Activated T-cell treated with anti-CD3 and anti-CD28 coated beads for 48 hours (primary cell): ENCODE measurements at places on chromosomes 7 and 10.

DNA sequence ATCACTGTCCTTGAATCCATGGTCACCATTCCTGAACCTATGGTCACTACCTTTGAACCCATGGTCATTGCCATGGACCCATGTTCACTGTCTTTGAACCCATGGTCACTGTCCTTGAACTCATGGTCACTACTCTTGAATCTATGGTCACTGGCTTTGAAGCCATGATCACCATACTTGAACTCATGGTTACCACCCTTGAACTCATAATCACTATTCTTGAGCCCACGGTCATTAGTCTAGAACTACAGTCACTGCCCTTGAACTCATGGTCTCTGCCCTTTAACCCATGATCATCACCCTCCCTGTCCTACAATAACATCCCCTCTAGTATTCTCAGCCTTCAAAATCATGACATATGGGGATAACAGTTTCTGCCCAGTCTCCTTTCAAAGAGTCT is 270.5 kb downstream of the CXCL12 start:
- DNase-seq: no peak

DNA sequence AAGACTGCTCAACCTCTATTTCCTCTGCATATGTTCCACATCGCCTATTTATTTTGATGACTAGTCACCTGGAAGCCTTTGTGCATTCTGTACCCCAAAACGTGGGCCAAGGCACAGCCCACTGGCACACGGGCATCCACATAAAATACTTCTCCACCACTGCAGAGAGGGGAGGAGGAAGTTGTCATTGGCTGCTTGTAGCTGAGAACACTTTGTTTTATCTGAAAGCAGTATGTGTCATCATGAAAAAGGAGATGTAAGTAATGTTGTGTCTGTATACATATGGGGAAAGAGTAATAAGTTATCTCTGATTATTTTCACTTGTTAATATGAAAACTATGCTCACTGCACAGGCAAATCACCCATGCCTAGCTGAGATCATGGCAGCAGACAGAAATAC is 48.2 kb upstream of the AMPH start:
- DNase-seq: no peak

DNA sequence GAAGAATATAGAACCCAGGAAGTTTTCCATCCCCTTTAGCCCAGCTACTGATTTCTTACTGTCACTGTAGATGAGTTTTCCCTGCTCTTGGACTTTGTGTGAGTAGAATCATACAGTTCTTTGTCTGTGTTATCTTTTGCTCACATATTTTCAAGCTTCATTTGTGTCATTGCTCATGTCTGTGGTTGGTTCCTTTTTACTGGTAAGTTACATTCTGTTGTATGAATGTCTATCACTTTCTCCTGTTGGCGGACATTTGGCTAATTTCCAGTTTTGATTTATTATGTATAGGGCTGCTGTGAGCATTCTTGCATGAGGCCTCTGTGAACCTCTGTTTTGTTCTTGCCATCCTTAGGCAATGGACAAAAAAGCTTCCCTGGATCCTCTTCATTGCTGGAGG is 5.3 kb downstream of the GLRX3 start:
- no peak for DNase-seq

- DNase-seq: no peak
These were observed 29.0 kb downstream of the TRIM8 start for GRCh38 chr10:102673236-102673818.

GRCh38 chr10:71614946-71615345 is 104.6 kb downstream of the C10orf105 start:
- DNase-seq: no peak

DNA sequence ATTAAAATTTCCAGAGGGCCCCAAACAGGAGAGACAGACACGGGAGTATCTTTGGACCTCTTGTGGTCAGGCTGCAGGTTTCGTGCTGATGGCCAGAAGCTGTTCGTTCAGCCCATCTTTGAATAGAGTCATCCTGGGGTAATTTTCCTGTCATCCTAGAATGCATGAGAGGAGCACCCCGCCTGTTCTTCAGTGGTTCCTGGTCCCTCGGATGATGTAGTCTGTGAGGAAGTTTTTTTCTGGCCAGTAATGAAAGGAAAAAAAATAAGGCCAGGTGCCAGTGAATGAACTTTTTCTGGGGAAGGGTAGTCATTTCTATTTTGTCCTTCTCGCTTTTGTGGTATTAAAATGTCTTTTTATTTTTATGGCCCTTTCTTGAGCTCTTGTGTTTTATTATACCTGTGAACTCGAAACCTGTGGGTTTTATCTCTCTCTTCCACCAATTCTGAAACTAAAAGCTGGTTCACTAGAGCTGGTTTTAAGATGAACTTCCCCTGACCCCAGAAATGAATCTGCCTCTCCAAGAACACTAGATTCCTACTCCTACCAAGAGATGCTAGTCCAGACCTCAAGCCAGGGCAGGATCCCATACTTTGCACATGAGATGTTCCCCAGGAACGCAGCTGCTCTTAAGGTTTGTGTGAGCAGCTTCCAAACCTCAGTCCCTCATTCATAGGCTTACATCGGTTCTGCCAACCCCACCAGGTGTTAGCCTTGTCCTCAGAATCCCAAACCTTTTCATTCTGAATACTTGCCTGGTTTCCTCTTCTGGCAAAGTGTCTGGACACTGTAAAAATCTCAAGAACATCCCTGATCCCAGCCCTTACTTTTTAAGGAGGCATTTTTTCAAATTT is 15.4 kb upstream of the MEST start:
- DNase-seq: no peak
